Brain pericyte (primary cell): ENCODE measurements at places on chromosomes 5 and 9.

GRCh38 chr9:18366184-18366583 is 107.8 kb upstream of the ADAMTSL1 start:
- no peak for DNase-seq

DNA sequence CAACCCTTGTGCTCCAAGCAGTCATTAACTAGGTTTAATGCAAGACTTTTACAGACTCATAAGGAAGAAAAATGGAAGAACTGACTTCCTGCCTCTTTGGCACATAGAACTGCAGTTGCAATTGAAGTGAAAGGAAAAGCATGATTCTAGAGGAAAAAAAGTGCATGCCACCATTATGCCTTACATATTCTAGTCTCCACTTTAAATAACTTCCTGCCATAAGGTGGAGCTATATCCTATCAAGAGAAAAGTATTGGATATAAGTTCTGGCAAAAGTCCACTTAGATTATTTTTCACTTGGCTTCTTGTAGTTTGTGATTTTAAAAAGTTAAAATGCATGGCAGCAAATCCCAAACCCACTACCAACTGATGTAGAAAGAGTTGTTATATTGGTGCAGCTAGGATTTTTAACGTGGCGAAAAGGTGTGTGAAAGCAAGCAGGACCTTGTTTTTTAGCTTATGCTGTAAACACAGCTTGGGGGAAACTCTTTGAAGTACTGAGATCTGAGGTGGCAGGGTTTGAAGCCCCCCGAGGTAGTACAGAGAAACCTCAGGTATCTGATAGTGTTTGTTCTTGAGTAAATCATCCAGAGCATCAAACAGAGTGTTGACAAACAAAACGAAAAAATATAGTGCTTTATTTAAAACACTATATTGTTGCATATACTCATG is 117.9 kb downstream of the ANXA1 start:
- no peak for DNase-seq

DNA sequence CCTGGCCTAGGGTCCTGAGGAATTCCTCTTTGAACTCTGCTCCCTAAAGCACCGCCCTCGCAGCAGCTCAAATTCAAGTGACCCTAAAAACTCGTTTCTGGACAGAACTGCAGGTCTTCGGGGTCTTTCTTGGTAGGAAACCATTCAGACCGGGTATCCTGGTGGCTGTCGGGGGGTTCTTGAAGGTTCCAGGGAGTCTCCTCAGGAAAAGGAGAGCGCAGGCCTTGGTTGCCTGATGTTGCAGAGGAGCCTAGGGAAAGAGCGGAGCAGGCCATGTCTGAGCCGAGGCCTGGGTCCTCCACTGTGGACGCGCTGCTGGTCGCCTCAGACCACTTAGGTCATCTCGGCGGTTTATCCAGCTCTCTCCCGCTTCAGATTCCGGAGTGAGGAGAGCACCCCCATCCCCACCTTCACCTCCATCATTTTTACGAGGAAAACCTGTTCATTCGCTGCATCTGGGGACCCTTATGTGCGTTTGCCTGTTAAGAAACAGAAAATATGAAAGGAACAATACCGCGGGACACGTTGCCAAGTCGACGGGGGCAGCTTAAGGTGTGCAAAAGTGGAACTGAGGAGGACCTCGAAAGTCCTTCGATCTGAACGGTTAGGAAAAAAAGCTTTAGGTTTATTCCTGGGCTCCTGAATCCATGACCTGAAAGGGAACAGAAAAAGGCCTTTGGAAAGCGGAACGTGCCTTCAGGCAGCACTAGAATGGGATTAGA is 299.4 kb downstream of the PARP8 start:
- no peak for DNase-seq

DNA sequence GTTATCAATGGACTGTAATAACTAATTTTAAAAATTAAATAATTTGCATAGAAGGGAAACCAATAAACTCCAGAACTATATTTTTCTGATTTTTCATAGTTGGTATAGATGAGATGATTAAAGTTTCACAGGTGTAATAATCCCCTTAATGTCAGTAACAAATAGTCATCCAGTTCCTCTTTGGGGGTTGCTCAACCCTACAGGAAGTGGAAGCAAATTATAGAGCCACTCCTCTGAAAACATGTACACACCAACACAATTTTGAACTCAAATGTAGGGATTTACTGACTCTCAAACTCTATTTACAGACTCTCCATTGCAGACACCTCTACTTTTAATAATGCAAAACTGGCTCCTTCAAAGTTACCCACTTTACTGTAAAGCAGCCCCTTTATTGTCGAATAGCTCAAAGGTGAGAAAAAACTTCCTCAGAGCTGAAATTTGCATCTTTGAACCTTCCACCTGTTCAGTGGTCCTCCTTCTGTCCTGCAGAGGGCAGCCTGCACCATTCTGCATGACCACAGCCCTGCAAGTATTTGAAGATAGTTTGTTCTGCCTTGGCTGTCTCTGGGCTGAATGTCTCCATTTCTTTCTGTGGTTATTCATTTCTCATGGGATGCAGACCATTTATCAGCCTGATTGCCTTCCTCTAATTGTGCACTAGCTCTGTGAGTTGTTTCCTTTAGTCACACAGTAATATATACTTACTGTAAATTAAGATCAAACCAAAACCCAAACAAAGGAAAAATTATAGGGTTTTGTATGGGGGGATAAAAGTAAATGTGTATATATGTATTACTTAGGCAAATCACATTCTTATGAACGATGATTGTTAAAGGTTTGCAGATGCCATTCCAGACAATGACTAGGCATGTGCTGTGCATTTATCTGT is 383.2 kb upstream of the SGCD start:
- no peak for DNase-seq

DNA sequence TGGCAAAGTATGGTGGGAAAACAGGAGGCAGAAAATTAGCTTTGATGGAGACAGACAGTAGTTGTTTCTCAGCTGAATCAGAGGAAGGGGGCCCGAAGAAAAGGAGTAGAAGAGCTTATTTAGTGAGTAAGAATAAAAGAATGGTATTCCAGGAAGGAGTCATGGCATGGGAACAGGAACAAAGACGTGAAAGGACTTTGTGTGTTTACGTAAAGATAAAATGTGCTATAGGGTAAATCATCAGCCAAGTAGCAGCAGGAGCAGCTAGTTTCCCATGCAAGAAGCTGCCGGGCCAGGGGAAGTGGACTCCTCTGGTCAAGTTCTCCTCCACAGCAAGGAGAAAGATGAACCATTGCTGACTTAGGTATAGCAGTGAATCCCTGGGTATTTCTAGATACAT is 454.5 kb downstream of the HINT1 start:
- peak; percentile 38 for DNase-seq

DNA sequence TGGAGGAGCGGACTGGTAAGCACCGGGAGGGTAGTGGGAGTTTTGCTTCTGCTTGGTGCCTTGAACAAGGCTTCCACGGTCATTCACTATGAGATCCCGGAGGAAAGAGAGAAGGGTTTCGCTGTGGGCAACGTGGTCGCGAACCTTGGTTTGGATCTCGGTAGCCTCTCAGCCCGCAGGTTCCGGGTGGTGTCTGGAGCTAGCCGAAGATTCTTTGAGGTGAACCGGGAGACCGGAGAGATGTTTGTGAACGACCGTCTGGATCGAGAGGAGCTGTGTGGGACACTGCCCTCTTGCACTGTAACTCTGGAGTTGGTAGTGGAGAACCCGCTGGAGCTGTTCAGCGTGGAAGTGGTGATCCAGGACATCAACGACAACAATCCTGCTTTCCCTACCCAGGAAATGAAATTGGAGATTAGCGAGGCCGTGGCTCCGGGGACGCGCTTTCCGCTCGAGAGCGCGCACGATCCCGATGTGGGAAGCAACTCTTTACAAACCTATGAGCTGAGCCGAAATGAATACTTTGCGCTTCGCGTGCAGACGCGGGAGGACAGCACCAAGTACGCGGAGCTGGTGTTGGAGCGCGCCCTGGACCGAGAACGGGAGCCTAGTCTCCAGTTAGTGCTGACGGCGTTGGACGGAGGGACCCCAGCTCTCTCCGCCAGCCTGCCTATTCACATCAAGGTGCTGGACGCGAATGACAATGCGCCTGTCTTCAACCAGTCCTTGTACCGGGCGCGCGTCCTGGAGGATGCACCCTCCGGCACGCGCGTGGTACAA is 556 bp downstream of the PCDHGC3 start:
- DNase-seq, result peak; percentile 53

GRCh38 chr9:134441227-134442084 is 115.2 kb downstream of the RXRA start:
- no peak for DNase-seq

DNA sequence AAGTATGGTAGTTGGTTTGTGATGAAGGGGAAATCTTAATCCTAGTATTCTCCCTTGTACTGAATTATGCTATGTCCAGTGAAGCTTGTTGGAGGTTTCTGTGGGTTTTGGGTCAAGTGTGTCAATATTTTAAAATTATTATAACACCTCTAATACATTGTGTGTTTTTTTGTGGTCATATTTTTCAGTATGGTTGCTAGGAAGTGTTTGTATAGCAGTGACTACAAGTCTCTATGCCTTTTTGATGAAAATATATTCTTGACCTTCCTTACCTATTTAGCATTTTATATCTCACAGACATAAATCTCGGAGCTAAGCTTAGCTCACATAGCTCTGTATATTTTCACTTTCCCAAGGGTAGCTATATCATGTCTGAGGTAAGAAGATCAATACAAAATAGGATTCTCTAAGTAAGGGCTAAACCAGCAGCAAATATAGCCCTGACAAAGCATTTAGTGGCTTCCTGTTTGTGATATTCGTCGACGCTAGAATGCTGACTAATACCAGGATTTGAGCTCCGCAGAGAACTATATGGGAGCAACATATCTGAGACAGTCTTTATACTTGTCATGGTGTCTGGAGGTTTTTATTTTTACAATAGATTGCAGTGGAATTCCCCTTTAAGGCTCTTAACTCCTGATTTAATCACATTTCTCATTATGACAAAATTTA is 82.3 kb downstream of the MACIR start:
- no peak for DNase-seq

- DNase-seq, result no peak
These were observed 8.2 kb downstream of the PDLIM7 start for GRCh38 chr5:177489119-177489716.
